ENCODE measurements at places on chromosomes 6 and 20.

GRCh38 chr6:43871933-43872332 is 101.9 kb downstream of the VEGFA start:
- no peak for DNase-seq

GRCh38 chr20:821046-821730 is 12.3 kb upstream of the FAM110A start:
- no peak for DNase-seq

GRCh38 chr20:33280775-33281174 is 2.2 kb upstream of the BPIFB1 start:
- DNase-seq, result no peak

DNA sequence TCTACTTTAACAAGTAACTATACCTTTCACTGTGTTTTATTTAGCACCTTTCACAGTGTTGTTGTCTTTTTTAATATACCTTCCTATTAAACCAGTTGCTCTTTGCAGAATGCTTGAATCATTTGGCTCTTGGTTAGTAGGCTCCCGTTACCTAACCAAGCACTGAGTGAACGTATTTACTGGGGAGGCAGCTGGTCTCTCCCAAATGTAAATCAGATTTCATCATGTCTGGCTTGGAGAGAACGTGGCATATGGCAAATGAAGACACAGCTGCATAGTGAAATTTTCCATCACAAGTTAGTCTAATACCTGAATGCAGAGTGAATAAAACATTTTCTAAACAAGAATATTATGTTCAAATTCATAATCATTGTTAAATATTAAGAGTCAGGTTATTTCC is 12.4 kb downstream of the HTR1E start:
- DNase-seq, result no peak

DNA sequence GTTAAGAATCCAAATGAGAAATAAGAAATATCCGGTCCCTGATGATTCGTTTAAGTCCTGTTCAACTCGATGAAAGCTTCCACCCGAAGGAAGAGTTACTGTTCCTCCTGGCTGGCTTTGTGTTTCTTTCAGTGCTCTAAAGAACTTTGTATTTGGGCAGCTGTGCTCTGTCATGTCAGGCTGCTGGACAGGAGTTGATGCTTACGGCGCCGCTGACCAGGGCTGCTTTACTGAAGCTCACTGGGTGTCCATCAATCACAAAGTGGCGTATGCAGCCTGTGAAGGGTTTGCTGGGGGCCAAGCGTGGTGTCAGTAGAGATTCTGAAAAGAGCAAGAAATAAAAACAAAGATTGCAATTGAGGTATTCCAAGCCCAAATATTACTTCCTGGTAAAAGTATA is 21.9 kb downstream of the FAM229B start:
- no peak for DNase-seq

GRCh38 chr20:4795394-4795793 is 73.7 kb downstream of the PRND start:
- no peak for DNase-seq

All from B cell (primary cell).